ENCODE measurements at places on chromosomes 7 and 10. TPM values are rescaled to one million over a fixed set of nuclear protein-coding genes. Genes with fewer than 3 reads are reported as not detected.

FGF8 gene
- 0.43 TPM for total RNA-seq

H2BK1 gene
- total RNA-seq: not detected

STEAP4 gene
- total RNA-seq: 270 TPM

RTKN2 gene
- 2.1 TPM for total RNA-seq

HOXA13 gene
- total RNA-seq: 8.6 TPM

CYP2C9 gene
- total RNA-seq: not detected

AMPH gene
- 5.4 TPM for total RNA-seq

PSD gene
- 1.8 TPM for total RNA-seq
